ENCODE measurements at places on chromosomes 6 and 20.

DNA sequence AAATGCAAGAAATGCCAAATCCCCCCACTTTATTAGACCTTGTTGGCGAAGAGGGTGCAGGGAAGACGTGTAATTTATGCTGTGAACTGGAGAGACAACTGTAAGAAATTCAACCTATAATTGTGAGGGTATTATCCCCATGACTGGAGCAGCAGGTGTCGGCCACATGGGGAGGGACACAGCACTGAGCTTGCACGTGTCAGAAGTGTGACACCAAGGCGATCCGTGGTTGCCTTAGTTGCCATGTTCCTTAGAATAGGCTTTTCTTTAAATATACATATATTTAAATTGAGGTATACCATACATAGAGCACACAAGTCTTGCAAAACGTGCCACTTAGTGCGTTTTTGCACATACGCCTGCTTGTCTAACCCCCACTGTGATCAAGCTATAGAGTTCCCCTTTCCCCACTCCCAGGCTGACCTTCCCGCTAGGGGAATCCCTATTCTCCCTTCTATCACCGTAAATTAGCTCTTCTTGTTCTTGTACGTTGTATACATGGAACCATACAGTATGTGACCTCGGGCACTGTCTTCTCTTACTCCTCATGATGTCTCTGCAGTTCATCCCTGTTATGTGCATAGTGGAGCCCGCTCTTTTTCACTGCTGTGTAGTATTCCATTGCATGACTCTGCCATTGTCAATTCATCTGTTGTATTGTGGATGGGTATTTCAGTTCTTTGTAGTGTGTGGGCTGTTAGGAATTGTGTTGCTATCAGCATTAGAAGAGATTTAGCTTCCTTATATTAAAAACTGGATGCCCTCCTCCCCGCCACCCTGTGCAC is 81.6 kb upstream of the PMEPA1 start:
- no peak for DNase-seq

- DNase-seq: no peak
Measured at GRCh38 chr20:44223721-44224120, 13.2 kb upstream of the OSER1 start.

DNA sequence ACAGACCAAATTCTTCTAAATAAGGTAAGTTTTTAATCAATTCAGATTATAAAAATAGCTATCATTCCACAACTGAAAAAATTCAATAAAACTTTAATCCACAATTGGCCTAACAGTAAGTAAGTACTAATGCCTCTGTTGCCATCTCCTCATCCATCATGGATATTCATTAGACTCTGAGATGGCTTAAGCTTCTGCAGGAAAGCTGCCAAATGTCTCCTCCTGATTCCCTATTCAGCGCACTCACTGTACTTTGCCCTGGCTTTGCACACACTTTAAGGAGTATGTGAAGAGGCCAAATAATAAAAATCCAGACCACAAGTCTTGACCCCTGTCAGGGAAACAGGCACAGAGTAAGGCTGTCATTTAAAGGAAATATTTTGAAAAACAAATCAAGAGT is 23.6 kb downstream of the PGM3 start:
- no peak for DNase-seq

- no peak for DNase-seq
Measured at GRCh38 chr6:10883312-10884244, 1.7 kb upstream of the GCM2 start.

DNA sequence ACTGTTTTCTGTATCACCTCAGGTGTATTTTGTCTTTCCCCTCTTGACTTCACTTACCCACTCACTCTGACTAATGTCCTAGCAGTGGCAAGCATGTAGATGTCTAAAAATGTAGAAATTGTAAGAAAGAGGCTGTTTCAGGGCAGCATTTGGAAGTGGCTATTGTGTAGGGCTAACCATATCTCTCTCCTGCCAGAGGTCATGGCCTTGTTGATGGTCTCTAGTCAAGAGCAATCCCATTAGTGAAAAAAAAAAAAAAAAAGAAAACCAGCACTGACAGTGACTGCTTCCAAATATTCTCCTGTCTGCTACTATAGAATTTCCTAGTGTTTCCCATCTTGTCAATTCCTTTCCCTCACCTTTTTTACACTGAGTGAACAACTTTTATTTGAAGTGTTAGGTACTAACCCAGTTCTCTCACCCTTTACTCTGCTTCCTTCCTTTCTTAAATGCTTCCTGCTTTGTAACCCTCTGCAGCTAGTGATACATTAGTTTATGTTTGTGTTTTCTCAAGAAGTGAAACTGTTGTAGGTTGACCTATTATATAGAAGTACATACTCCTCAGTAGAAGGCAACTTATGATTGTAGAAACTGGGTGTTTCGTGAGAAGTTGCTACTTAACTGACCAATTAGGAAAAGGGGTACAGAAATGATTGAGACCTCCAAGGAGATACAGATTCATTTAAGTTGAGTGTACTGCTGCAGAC is 174.1 kb upstream of the PTPRK start:
- DNase-seq: no peak

GRCh38 chr6:122712448-122713137 is 66.9 kb upstream of the FABP7 start:
- no peak for DNase-seq

DNA sequence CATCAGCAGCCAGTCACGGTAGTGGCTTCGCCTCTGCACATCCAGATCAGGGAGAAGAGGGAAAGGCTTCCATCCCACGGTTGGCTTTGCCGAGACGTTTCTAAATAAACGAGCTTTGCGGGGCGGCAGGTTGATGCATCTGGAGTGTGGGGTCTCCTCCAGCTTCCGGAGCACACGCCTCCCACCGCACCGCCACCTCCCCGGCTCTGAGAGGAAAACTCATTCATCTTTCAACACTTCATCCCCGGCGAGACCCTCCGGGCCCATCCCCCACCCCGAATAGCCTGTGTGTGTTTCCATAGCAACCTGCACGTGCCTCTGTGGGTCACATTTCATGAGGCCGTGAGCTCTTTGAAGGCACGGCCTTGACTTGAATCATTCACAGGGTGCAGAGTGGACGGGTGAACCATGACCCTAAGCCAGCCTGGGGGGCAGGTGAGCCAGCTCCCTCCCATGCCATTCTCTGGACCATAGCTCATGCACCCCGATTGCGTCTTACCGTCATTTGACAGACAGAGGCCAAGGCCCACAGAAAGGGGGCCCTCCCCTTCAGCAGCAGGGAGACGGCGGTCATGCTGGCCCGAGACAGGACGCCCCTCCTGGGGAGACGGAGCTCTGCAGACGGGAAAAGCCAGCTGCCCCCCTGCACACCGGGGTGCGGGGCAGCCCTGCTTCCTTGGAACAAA is 16.2 kb upstream of the CHRNA4 start:
- DNase-seq: no peak

DNA sequence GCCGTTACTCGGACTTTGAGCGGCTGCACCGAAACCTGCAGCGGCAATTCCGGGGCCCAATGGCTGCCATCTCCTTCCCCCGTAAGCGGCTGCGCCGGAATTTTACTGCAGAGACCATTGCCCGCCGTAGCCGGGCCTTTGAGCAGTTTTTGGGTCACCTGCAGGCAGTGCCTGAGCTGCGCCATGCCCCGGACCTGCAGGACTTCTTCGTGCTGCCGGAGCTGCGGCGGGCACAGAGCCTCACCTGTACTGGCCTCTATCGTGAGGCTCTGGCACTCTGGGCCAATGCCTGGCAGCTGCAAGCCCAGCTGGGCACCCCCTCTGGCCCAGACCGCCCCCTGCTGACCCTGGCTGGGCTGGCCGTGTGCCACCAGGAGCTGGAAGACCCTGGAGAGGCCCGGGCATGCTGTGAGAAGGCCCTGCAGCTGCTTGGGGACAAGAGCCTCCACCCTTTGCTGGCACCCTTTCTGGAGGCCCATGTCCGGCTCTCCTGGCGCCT is 7.2 kb downstream of the SNX21 start:
- DNase-seq: no peak

- no peak for DNase-seq
Measured at GRCh38 chr20:43755390-43755789, 28.6 kb upstream of the GTSF1L start.

DNA sequence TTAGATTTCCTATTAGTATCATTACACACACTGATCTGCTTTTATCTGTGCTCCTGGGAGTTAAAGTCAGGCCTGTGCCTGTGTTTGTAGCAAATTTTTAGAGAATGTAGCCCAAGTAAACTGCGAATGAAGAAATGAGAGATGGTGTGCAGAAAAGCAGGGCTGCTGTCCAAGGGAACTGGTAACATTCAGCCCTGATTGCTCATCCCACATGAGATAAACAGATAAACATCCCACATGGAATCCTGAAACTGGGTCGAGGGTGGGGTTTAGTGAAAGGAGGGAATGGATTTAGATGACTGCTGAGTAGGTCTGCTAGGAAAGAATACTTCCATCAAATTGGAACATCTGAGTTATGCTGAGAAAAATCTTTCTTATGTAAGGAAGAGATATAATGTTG is 69.1 kb downstream of the GRIK2 start:
- DNase-seq: no peak

- no peak for DNase-seq
Measured at GRCh38 chr6:30810813-30811339, 66.5 kb upstream of the IER3 start.

GRCh38 chr6:54264581-54265272 is 43.5 kb upstream of the TINAG start:
- no peak for DNase-seq

DNA sequence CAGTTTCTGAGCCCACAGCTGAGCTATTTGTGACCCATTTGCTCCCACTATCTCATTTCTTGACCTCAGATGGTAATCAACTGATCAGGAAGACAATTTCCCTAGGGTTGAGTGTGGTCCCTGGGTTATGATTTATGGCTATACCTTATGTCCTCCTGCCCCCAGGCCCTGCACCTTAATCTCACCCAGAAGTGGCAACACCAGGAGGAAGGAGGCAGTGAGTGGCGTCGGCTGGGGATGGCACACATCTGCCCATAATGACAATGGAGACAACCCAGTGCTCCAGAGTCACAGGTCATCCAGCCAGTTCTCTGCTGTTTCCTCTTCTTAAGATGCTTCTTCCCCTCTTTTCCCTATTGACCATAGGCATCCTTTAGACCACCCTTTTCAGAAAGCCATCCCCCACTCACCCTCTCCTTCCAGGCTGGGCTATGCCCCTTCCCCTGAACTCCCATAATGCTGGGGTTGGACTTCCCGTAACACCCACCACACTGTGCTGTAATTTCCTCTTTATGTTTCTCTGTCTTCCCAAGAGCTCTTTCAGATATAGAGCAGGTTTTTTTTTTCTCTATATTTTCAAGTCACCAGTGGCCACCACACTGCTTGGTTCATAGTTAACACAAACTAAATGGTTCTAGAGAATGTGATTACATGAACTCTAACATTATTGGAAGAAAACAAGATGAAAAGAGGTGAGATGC is 8.0 kb downstream of the TRIM10 start:
- no peak for DNase-seq

Data from coronary artery (tissue), 2 donors.